ENCODE measurements at places on chromosomes 3 and 15.

- peaks cover 7% of the 10 kb centered on the region for H3K4me1 ChIP-seq
- H3K27ac ChIP-seq, result no peak overlapping the region
- no peak overlapping the region for H3K4me3 ChIP-seq
- DNase-seq, result no peak
Observed at GRCh38 chr3:308597-309321, 112.2 kb downstream of the CHL1 start.

DNA sequence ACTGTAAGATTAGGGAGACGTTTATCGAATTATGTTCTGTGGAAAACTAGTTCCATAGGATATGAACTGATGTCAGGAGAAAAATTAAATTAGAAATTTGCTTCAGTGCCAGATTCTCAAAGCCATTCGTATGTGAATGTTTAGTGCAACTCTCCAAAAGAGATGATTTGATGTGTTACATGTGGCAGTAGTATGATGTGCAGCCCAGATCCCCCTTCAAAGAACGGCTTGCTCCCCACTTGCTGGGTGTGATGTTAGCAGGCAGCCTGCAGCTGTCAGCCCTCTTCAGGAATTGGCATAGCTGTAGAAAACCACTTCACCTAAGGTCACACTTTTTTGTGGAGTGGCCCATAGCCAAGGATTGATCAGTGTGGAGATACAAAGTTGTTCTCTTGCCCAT, 127.0 kb upstream of the CCDC54 start:
- H3K27ac ChIP-seq, result no peak overlapping the region
- peaks cover 1% of the 10 kb centered on the region for H3K36me3 ChIP-seq
- no peaks in the 10 kb centered on the region for H3K4me1 ChIP-seq
- no peak for DNase-seq
- H3K27me3 ChIP-seq, result no peaks in the 10 kb centered on the region
- H3K4me3 ChIP-seq, result no peak overlapping the region

DNA sequence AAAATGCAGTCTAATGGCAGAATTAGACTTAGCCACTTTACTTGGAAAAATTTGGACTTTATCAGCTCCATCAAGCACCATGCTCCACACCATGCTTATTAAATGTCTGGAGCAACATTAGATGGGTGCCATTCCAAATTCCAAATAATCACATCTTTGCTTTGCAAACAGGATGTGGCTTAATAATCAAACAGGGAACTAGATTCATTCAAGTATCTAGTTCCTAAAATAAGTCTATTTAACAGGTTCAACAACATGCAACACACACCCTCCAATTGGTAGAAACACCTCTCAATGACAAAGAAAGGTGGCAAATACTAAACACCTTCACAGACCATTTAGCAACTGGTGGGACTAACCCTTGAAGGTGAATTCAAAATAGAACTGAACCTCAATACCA, 3.5 kb downstream of the HEXA start:
- H3K4me1 ChIP-seq, result peaks cover 23% of the 10 kb centered on the region
- DNase-seq, result no peak
- H3K4me3 ChIP-seq, result no peak overlapping the region
- no peak overlapping the region for H3K27ac ChIP-seq
- H3K27me3 ChIP-seq, result no peaks in the 10 kb centered on the region

GRCh38 chr3:131849616-131850015, 185.2 kb downstream of the CPNE4 start:
- no peaks in the 10 kb centered on the region for H3K4me1 ChIP-seq
- H3K27me3 ChIP-seq, result peaks cover 5% of the 10 kb centered on the region
- no peak for DNase-seq
- H3K36me3 ChIP-seq, result no peaks in the 10 kb centered on the region

GRCh38 chr3:72482589-72483321, 365.5 kb downstream of the SHQ1 start:
- no peaks in the 10 kb centered on the region for H3K36me3 ChIP-seq
- no peak for DNase-seq
- H3K27me3 ChIP-seq, result no peaks in the 10 kb centered on the region
- H3K4me1 ChIP-seq, result peaks cover 18% of the 10 kb centered on the region

DNA sequence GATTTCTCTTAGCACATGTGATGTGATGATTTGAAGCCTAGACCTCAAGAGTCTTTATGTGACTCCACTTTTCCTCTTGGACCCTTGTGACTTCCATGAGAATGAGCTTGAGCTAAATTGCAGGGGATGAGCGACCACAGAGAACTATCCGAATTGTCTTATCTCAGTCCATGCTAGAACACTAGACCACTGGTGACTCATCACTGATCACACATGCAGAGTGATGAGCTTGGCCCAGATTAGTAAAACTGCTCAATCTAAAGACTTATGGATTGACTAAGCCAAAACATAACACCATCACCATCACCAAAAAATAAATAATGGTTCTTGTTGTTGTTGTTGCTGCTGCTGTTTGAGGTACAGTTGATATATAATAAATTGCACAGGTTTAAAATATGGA, 114.1 kb upstream of the CFAP20DC start:
- DNase-seq, result no peak
- peaks cover 2% of the 10 kb centered on the region for H3K4me1 ChIP-seq
- no peak overlapping the region for H3K27ac ChIP-seq
- no peaks in the 10 kb centered on the region for H3K36me3 ChIP-seq

DNA sequence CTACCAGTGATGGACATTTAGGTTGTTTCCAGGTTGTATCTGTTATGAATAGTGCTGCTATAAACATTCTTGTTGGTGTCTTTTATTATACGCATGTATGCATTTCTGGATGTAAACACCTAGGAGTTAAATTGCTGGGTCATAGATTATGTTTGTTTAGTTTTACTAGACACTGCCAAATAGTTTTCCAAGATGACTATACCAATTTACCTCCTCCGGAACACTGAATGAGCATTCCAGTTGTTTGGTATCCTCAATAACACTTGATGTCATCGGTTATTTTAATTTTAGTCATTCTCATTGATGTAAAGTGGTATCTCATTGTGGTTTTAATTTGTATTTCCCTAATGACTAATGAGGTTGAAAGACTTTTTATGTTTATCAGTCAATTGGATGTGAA, 36.6 kb upstream of the ARID3B start:
- no peak overlapping the region for H3K27ac ChIP-seq
- peaks cover 12% of the 10 kb centered on the region for H3K36me3 ChIP-seq
- DNase-seq, result no peak
- no peaks in the 10 kb centered on the region for H3K4me1 ChIP-seq
- no peaks in the 10 kb centered on the region for H3K27me3 ChIP-seq
- H3K4me3 ChIP-seq, result no peak overlapping the region

DNA sequence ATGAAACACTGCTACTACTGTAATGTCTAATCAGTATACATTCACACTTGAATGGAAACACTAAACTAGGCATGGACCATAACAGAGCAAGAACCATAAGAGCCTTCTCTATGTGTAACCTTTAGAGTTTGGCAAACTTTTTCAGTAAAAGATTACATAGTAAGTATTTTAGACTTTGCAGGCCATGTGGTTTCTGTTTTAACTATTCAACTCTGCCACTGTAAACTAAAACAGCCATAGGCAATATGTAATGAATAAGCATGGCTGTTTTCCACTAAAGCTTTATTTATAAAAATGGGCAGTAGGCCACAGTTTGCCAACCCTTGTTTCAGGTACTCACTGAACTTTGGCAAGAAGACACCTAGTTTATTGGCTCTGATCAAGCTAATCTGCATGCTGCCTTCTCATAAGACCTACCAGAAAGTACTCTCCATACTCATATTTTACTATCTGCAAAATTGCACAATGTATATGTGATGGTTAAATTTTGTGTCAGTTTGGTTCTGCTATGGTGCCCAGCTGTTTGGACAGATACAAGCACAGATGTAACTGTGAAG, 46.0 kb downstream of the UACA start:
- peaks cover 24% of the 10 kb centered on the region for H3K4me1 ChIP-seq
- H3K27ac ChIP-seq, result no peak overlapping the region
- DNase-seq, result no peak
- H3K36me3 ChIP-seq, result peaks cover 1% of the 10 kb centered on the region
- H3K4me3 ChIP-seq, result no peak overlapping the region
